ENCODE measurements at places on chromosomes 2 and 18. TPM values are rescaled to one million over a fixed set of nuclear protein-coding genes. Genes with fewer than 3 reads are reported as not detected.

DNA sequence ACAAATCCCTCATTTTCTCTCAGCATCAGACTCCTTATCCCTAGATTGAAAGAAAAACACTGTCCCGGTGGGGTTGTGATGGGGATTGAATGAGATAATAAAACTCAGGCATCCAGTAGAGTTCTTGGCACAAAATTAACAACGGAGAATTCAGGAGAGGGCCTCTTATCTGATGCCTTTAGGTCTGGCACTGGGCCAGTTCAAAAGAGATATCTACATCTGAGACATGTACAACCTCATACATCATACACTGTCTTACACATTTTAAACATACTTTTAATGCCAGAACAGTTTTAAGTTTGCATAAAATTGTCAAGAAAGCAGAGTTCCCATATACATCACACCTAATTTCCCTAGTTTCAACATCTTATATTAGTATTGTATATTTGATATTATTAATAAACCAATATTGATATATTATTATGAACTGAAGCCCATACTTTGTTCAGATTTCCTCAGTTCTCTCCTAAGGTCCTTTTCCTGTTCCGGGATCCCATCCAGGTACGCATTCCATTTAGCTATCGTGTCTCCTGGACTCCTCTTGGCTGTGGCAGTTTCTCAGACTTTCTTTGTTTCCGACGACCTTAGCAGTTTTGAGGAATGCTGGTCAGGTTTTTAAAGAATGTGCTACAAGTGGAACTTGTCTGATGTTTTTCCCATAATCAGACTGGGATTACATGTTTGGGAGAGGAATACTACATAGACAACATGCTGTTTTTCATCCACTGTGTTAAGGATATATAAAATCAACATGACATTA is 27.8 kb downstream of the NXPH2 start:
- no peak for DNase-seq

BOLL gene
- not detected for total RNA-seq

DNA sequence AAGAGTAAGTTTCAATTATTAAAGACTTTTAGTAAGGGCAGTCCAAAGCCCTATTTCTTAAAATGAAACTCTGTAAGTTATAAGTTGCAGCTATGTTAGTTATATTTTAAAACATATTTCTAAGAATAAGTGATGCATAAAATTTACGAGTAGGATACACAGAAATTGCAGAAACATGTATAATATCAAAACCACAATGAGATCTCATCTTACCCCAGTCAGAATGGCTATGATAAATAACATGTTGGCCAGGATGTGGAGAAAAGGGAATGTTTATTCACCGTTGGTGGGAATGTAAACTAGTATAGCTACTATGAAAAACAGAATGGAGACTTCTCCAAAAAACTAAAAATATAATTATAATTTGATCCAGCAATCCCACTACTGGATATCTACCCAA is 201.2 kb downstream of the CBLN2 start:
- no peak for DNase-seq

DNA sequence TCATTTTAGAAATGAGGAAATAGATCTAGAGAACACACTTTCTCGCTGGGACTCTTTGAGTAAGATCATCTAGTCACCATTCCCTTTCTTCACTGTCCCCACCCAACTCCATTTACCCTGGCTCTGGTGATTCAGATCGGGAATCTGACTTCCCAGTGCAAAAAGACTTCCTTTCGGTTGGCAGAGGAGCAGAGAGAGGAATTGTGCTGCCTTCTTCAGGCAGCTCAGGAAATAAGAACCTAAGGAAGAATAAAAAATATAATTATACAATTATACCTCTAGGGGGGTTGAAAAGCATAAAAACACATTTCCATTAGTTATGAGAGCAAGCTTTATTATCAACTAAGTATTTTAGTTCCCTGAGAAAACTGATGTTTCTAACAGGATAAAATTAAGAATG is 9.3 kb upstream of the MPP4 start:
- no peak for DNase-seq

ELAC1 gene
- total RNA-seq: 8.7 TPM

FBLN7 gene
- total RNA-seq: 0.91 TPM

DNA sequence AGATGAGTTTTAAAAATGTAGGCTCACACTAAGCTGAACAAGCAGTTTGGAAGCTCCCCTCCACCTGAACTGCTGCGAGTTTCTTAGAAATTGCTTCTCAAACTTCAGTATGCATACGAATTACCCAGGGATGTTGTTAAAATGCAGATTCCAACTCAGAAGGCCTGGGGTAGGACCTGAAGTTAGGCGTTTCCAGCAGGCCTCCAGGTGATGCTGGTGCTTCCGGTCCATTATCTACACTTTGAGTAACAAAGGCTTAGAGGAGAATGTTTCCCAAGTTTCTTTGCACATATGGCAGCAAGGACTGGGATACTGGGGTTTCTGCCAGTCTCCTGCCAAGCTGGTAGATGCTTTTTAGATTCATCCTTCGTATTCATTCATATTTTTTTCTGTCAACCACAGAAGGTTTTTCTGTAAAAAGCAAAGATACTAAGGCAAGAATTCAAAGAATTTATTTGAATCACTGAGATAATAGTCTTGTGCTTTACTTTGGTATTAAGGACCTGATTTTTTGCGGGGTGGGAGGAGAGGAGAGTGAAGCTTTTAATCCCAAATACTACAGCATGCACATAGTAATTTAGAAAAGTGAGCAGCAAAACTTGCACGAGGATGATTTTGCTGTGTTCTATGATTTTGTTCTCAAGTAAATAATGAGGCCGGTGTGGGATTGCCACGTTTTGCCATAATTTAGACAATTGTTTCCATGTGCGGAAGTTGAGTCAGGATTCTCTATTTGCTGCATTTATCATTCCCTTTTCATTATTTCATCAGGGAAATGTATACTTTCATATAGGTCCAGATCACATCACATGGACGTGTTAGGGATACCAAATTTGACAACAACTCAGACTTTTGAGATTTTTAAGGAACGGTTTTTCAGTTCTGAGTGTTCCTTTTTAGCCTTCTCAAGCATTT is 137.6 kb upstream of the SPATS2L start:
- no peak for DNase-seq

UGT1A5 gene
- total RNA-seq: not detected

MROH2A gene
- total RNA-seq: not detected

GRCh38 chr2:60068755-60069154 is 484.7 kb downstream of the BCL11A start:
- no peak for DNase-seq

GRCh38 chr2:85162746-85163301 is 29.6 kb downstream of the TCF7L1 start:
- no peak for DNase-seq

ZBTB7C gene
- not detected for total RNA-seq

SP9 gene
- total RNA-seq: not detected

GRCh38 chr18:29693334-29693733 is 1349.2 kb downstream of the DSC3 start:
- no peak for DNase-seq

CYS1 gene
- total RNA-seq: 1.1 TPM

GRCh38 chr2:138877421-138877820 is 97.2 kb upstream of the NXPH2 start:
- DNase-seq: no peak

IL1RL1 gene
- 0.21 TPM for total RNA-seq

GRCh38 chr2:201656102-201656501 is 12.8 kb upstream of the TMEM237 start:
- DNase-seq: no peak

GRCh38 chr2:57907411-57907810 is 139.2 kb upstream of the VRK2 start:
- DNase-seq: no peak

CNGA3 gene
- total RNA-seq: not detected

DNA sequence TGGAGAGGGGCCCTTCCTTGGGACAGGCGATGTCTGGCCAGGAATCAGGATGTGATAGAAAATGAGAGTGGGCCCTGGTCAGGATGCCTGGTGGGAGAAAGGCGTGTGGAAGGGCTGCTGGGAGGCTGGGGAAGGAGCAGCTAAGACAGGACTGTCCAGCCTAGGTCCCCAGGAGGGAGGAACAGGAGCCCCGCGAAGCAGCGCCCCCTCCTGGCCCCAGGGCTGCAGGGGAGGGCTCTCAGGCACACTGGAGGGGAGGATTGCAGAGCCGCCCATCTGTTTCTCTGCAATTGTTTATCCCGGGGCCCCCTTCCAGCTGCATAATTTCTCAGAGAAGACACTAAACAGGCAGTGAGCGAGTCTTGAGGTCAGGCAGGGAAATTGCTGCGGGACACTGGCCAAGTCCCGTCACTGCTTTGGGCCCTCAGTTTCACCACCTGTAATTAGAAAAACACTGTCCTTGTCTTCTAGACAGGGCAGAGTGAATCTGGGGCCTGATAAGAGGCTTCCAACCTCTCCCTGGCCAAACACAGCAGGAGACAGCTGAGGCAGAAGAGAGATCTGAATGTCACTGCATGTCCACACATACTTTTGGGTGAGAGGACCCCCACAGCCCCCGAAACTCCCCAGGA is 3.9 kb upstream of the NPPC start:
- DNase-seq: no peak

All from activated CD8-positive, alpha-beta T cell treated with anti-CD3 and anti-CD28 coated beads, Interleukin-2, amount 10 ng/mL, durations not matched to agents 7 days and 5 days (primary cell).